ENCODE measurements at places on chromosomes 5 and 9.
A peak's percentile ranks its signal among the peaks of the same experiment; 100 is the strongest.

GRCh38 chr5:142248853-142249462 lies 75.9 kb downstream of the SPRY4 start:
- no peak for DNase-seq

- no peak for DNase-seq
Observed at GRCh38 chr5:61805101-61805500, 473.0 kb downstream of the ZSWIM6 start.

- DNase-seq = no peak
Observed at GRCh38 chr9:105146677-105147076, 97.8 kb upstream of the SLC44A1 start.

GRCh38 chr9:109787735-109788134 lies 7.7 kb downstream of the PALM2AKAP2 start:
- no peak for DNase-seq

DNA sequence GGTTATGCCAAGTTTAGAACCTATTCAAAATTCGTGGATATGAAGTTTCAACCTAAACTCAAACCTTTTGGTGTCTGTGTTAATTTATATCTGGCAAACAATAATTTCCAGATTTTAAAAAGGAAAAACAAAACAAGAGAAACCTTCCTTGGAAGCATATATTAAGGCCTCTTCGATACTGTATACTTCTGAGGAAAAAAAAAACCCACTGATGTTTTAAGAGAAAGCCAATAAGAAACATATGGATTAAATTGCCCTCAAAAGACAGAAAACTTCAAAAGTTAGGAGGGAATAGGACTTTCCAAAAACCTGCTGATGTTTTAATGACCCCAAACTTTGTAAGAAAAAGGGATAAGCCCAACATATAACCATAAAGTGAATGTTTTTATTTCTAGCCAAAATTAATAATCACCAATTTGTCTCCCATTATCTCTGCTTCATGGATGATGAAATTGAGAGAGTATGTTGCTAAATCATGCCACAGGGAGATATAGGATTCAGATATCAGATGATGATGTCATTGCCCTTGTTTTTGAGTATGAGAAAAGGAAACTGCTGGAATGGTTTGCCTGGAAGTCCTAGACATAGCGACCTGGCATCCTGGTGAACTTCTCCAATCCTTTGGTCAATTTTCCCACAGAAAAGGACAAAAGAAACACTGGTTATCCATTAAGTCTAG lies 423.9 kb downstream of the DMRT2 start:
- DNase-seq = no peak

DNA sequence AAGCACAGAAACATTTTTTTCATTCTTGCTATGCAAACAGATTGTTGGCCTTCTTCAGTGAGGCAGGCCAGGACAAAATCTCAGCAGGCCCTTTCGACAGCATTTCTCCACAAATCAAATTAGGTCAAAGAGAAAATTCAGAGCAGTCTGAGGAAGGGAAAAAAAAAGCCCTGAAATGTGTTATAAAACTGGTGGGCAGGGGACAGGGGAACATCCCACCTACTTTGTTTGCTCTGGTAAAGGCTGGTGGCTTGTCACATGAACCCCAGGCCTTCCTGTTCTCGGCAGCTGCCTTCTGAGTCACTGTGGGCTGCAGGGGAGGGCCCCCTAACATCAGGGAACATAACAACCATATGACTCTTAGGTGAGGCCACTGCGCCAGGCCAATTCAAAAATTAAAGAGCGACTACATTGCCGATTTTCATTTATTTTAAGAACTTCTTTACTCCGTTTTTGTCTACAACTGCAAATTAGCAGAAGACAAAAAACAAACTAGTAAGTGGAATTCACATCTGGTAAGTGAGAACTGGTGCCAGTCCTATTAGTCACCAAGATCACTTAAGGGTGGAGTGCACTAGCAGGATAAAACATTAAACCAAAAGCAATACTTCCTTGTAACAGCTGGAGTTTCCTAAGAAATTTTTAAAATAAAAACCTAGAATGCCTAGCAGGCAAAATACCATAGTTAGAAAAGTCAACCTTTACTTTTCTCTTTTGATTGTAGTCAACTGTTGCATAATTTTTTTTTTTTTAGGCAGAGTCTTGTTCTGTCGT lies 46.2 kb upstream of the DENND4C start:
- DNase-seq = peak; percentile 74

DNA sequence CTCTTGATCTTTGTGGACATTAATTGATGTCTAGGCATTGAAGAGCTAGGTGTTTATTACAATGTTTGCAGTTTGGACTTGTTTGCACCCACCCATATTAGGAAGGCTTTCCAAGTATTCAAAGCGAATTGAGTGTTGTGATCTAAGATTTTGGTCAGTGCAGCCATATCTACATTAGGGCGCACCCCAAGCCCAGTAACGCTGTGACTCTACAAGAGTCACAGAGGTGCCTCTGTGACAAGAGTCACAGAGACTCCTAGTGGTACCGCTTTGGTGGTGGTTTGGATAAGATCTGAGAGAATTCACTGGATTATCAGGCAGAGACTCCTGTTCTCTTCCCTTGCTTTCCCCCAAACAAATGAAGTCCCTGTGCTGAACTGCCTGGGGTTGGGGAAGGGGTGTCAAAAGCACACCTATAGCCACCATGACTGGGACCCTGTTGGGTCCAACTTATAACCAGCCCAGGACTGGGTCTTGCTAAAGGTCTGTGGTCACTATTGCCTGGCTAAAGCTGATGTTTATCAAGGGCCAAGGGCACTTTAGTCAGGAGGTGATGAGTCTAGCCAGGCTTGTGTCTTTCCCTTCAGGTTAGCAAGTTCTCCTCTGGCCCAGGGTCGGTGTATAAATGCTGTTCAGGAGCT lies 114.1 kb upstream of the RIOK2 start:
- peak; percentile 8 for DNase-seq
